Glomerular endothelial cell (primary cell): ENCODE measurements at places on chromosomes 3 and 15.
A peak's percentile ranks its signal among the peaks of the same experiment; 100 is the strongest.

GRCh38 chr15:39404767-39405181, 176.1 kb upstream of the THBS1 start:
- peak; percentile 36 for DNase-seq

DNA sequence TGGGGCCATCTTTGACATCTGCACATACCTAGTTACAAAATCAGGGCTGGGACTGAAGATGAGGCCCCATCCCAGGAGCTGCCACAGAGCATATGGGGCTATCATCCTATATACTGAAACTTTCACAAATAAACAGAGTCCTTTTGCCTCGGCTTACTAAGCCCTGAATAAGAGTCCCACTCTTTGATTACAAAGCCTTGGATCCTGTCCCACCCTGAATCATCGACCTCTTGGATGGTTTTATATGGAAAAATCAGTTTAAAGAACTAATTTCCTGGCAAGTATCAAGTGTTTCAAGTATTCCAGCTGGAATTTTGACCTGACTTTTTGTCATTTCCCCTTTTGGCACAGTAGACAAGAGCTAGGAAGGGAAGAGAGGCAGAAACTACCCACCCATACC, 331.3 kb upstream of the FRG2C start:
- no peak for DNase-seq

- no peak for DNase-seq
Measured at GRCh38 chr15:29471757-29472156, 202.1 kb upstream of the NSMCE3 start.

GRCh38 chr3:150370122-150370602, 37.9 kb upstream of the TSC22D2 start:
- DNase-seq = no peak

- DNase-seq = no peak
Measured at GRCh38 chr3:42179110-42179725, 86.8 kb downstream of the CCK start.

DNA sequence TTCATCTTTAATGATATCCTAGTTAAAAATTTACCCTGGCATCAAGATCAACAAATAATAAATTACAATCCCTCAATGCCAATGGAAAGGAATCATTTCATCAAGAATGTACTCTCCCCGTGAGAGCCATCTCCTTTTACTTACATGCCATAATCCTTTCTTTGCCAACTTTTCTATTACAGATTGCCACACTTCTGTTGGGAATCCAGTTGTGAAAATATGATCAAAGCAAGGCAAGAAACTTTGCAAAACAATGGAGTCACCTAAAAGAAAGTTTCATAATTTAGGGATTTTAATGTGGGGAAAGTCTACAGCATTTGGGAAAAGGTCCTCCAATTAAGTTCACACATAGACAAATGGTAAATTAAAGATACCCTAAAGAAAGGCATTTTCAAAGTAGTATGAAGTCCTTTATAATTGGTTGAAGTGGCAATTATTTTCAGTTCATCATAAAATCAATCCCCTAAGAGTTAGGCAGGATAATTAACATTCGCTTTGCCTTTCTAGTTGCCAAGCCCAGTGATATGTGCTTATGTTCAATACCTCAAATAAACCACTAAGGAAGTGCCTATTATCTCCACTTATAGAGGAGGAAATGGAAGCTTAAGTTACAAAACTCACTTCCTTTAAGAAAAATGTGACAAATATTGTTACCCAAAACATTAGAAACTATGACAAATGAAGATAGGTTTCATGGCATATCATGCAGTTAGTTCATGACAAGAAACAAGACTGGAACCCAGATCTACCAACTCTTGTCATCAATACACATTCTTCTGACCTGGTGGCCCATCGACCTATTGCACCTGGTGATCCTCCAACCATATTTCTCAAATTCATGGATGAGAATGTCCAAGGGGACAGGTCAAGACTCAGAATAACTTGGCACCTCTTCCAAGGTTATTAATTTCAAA, 49.1 kb downstream of the TRANK1 start:
- DNase-seq = no peak

DNA sequence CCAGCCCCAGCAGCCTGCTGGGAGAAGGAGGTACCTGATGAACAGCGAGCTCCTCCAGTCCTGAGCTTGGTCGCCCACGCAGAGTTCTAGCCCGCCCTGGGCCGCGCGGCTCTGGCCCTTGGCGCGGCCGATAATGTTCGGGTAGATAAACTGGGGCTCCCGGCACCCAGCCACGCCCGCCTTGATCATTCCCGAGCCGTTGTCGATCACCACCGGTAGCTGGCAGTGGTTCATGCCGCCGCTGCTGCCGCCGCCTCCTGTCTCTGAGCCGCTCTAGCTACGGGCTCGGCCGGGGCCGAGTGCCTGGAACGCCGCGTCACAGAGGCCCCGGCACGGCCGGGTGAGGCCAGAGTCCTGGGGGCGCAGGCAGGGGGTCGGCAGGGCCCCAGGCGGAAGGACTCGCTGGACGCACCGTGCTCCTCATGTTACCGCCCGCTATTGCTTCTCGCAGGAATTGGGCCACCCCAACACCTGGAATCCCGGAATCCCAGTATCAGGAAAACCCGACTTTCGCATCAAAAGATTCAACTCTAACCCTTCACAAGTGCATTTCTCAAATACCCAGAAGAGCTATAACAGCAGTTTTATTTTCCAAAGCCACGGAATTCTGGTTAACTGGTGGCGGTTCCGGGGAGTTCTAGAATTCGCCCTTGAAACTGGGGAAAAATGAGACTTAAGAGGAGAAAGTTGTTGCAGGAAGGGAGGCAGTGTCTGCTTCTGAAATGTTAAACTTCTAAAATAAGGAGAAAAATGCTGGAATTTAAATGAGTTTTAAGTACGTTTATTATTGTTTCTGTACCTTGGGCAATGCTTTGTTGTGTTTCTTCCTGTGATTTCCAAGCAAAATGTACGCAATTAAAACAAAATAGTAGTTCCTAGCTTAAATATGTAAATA, at the start of gene ACTRT3:
Gene ACTRT3, minus strand, starts transcription at position 275 of the 895 bp plus-strand sequence. Its CDS starts 41 bp downstream, at position 234.
- DNase-seq = no peak

GRCh38 chr3:50971487-50971924, 296.8 kb downstream of the DOCK3 start:
- peak; percentile 10 for DNase-seq

DNA sequence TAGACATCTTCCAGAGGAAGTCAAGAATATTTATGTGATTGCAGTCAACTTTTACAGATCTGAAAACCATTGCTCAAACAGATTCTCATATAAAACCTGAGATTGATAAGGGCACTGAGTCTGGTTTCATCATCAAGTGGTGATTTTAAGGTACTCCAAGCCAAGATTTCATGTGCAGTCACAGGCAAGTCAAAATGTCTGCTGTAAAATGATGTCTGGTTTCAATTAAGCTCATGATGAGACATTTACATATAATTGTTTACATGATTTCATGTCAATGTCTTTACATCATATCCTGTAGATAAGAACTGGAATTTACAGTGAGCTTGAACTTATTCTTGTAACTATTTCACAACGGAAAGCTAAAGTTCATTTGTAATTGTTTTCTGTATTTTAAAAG, 1215.5 kb downstream of the ROBO2 start:
- no peak for DNase-seq

GRCh38 chr3:100081311-100081710, 33.0 kb downstream of the FILIP1L start:
- DNase-seq = no peak

GRCh38 chr3:170699158-170700053, 113.5 kb upstream of the SLC7A14 start:
- DNase-seq = no peak

GRCh38 chr3:133236901-133237300, 163.0 kb upstream of the BFSP2 start:
- no peak for DNase-seq

DNA sequence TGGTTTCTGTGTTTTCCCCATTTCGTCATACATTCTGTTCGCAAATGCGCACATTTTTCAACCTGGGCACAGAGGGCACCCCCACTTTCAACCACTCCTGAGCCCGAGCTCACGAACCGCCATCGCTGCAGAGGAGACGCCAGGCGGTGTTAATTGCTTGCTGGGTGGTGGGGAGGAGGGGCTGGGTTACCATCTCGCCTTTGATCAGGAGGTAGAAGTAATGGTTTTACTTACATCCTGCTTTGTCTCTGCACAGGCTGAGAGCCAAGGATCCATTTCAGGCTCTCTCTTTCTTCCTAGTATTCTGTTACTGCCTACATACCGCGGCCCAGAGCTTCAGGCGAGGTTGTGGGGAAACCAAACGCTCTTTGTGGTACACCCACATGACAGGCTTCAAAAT, 177.3 kb upstream of the WNT5A start:
- no peak for DNase-seq

DNA sequence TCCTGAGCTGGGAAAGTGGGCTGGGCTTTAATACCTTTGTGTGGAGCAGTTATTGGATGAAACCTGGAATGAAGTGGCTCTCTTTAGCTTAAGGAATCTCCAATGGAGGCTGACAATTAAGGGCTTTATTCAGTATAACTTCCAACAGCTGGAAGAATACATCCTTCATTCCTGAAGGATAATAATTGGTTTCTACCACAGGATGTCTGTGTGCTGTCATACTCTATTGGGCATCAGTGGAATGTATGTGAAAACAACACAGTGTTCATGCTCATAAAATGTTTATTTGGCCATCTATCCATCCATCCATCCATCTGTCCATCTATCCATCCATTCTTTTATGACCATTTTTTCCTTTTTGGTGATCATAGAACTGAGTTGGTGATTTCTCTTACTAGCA, 220.7 kb upstream of the GAP43 start:
- DNase-seq = no peak

- no peak for DNase-seq
Measured at GRCh38 chr15:80991421-80991820, 1.8 kb upstream of the MESD start.

GRCh38 chr3:87219611-87220010, 7.5 kb upstream of the CHMP2B start:
- DNase-seq = no peak

DNA sequence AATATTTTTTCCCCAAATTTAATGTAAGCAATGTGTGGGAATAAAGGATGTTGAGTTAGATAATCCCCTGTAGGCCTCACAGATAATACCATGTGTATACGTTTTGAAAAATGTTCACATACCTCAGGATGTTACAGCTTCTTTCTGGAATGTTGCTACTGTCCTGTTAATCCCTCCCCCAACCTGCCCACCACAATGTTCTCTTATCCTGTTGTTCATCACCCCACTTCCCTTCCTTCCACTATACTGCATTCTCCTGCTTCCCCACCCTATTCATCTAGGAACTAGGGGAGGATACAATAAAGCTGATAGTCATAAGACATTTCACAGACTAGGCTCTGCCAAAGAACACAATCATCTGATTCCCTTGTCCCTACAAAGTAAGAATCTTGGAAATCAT, 92.1 kb downstream of the IGF2BP2 start:
- DNase-seq = peak; percentile 67

GRCh38 chr15:65368302-65369211, 9.2 kb downstream of the IGDCC3 start:
- DNase-seq = no peak

DNA sequence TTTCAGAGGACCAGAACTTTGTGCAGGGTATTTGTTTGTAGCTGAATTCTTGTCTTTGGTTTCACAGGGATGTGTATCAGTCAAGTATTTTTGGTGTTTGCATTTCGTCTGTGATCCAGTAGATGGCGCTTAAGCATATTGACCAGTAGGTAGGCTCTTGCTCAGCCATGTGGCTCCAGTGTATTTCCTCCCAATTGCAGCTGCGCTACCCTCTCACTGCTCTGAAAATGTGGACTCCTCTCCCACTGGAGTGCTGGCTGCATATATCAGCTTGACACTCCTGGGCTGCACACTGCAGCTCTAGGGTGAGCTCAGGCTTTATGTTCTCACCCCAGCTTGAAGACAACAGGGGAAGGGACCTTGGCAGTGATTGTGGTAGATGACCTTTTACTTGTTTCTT, 1264.3 kb upstream of the ALCAM start:
- peak; percentile 14 for DNase-seq
